ENCODE measurements at places on chromosomes 1 and 21.

GRCh38 chr1:35589516-35590427 is 16.7 kb downstream of the TFAP2E start:
- DNase-seq, result no peak

DNA sequence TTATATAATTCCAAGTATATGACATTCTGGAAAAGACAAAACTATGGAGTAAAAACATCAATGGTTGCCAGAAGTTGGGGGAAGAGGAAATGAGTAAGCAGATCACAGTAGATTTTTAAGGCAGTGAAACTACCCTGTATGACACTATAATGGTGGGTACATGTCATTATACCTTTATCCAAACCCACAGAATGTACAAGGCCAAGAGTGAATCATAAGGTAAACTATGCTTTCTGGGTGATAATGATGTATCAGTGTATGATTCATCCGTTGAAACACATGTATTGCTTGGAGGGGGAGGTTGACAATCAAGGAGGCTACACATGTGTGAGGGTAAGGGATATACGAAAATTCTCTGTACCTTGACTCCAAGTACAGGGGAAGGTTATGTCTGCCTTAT is 862.7 kb downstream of the PLA2G4A start:
- DNase-seq, result peak; percentile 35

DNA sequence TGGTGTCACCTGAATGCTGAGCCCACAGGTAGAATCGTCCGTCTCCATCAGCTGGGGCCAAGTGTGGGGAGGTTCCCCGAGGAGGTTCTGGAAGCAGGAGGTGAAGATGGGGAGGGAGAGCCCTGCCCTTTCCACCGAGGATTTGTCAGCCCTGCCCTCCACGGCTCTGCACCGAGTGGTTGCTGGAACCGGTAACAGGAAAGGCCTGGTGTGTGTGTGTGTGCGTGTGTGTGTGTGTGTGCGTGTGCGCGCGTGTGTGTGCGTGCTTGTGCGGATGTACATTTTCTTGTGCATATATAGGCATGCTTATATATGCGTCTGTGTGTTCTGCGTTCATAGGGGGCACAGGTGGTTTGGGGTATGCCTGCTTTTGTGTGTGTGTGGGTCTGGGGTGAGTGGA is 3.5 kb downstream of the NBL1 start:
- no peak for DNase-seq

DNA sequence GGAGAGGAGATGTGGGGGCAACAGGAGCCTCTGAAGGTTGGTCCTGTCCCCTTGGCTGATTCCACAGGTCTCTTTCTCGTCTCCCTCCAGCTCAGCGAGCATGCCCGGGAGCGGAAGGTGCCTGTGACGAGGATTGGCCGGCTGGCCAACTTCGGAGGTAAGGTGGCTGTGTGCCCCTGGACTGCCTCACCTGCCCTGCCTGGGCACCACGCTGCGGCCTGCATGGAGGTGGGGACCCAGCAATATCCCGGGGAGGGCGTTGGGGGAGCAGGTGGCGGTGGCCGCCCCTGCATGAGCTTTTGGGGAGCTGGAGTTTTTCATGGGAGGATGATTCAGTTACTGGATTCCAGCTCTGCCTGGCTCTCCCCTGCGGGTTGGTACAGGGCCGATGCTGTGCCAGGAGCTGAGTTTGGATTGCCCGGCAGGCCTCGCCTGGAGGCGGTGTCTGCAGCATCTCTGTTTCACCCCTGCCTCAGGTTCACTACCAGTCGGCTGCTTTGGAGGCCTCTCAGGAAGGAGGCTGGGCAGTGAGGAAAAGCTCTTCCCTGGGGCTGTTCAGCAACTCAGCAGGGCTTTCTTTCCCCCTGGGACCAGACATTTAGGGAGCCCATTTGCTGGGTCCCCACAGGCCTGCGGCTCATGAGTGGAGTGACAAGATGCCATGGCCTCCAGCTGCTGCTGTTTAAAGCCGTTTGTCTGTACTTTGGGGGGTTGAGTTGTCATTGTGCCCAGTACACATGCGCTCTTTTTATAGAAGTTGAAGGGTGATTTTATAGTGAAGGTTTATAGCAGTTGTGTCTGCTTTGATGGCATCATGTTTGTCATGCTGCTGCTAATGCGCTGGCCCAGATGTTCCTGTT is 25.7 kb downstream of the COQ8A start:
- no peak for DNase-seq
